Activated CD8-positive, alpha-beta memory T cell treated with anti-CD3 and anti-CD28 coated beads for 4 hours (primary cell): ENCODE measurements at places on chromosomes 16 and 17.

DNA sequence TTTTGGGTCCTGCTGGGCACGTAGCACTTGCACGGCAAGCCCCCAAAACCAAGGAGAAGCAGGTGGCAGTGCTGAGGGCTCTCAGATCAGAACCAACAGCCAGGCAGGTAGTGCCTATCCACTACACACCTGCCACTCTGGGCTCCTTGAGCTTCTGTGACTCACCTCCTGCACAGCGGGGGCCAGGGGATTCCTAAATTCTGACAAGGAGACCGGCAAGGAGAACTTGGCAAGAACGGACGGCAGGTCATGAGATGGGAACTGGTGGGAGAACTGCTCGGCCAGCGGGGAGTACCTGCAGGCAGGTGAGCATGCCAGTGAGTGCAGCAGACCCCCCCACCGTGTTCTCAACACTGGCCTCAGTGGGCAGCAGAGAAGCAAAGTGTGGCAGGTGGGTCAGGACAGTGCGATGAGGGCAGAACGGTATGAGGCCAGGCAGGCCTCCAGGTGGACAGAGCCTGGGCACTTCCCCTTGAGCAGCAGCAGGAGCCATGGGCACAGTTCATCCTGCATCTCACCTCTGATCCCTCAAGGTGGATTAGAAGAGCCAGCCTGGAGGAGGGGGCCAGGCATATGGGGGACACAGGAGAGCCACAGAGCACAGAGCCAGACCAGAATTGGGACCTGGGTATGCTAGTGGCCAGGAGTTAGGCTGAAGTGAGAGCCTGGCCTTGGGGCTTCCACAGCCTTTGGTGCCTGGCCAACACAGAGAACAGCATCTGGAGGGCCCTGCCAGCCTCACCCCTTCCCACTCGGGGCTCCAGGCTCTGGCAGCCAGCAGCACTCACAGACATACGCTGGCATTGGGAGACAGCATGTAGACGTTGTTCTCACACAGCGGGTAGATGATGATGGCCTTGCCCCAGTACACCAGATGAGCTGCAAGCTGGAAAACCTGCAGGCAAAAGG is 14.7 kb downstream of the MPG start:
- no peak for DNase-seq

- DNase-seq, result no peak
Observed at GRCh38 chr17:59361386-59361785, 29.9 kb downstream of the YPEL2 start.

GRCh38 chr17:61579961-61580360 is 11.1 kb downstream of the NACA2 start:
- DNase-seq, result no peak

DNA sequence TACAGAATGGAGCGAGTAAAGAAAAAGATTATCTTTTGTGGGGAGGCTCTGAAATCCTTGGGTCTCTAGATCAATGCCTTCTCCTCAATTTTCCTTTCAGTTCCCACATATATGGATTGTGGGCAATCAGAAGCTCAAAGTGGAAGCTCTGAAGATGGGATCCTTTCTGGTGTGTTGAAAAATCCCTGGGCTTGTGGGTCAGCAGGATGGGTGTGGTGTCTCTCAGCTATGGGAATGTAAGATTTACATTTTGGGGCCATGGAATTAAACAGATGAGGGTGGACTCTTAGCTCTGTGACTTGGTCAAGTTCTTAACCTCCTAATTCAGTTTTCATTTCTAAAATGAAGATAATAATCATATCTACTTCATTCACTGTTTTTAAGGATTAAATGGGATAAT is 231.9 kb upstream of the CA10 start:
- no peak for DNase-seq

- DNase-seq, result no peak
Observed at GRCh38 chr17:44444735-44445105, 55.3 kb upstream of the ITGA2B start.

DNA sequence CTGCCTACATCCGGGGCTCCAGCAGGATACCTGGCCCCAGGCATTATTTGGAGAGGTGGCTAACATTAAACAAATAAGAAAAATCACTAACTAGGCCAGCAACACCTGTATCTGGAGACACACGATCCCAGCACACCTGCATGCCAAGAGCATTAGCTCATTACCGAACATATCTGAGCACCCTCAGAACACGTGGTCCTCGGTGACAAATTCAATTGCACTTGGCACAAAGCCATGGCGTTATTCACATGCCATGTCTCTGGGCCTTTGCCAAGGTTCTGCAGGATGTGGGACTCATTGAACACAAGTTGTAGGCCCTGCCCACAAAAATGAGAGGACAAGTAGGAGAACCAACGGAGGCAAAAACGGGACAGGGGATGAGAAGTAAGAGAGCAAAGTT is 552.3 kb downstream of the TOX3 start:
- no peak for DNase-seq

- no peak for DNase-seq
Observed at GRCh38 chr16:24624102-24624501, 84.7 kb downstream of the RBBP6 start.

- DNase-seq, result no peak
Observed at GRCh38 chr17:45936610-45937009, 42.3 kb downstream of the MAPT start.

- DNase-seq, result no peak
Observed at GRCh38 chr17:62629556-62630364, 2.3 kb downstream of the MRC2 start.

GRCh38 chr16:16100631-16101030 is 122.7 kb downstream of the ABCC6 start:
- DNase-seq, result no peak

DNA sequence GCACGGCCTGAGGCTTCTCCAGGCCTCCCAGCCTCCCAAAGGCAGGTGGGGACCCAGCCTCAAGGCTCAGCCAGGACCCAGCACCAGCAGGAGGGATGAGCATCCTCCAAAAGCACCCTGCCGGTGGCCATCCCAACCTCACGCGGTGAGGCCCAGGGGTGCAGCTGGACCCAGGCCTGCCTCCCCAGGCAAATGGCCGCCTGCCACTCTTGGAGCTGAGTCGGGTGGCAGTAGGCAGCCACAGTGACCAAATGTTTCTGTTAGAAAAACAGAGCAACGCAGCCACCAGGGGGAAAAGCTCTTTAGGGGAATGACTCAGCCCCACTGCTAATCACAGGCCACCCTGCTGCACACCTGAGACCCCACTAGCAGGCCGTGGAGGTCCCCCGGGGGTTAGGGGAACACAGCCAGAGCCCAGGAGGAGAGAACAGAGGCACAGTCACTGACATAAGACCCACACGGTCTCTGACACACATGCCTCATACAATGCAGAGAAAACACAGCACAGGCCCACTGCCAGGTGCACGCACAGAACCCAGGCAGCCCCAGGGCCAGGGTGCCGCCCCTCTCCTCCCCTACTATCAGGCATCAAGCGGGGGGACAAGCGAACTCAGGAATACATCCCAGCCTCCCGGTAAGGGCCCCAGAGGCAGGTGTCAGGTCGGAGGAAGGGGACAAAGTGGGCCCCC is 12.4 kb downstream of the BCAR1 start:
- no peak for DNase-seq

DNA sequence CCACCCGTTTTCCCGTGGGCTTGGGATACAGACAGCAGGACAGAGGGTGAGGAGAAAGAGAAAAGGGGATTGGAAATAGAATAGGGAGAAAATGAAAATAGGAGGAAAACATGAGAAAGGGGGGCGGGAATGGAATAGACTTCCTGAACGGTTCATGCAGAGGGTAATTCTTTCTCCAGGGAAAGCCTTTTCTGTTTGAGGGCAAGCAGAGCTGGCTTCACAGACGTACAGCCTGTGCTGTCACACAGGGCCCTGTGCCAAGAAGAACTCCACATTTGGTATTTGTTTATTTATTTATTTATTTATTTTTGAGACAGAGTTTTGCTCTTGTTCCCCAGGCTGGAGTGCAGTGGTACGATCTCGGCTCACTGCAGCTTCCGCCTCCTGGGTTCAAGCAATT is 12.0 kb downstream of the MILR1 start:
- DNase-seq, result no peak

GRCh38 chr16:55543472-55543871 is 23.0 kb upstream of the CAPNS2 start:
- no peak for DNase-seq

GRCh38 chr17:75308732-75309629 is 19.7 kb upstream of the SLC25A19 start:
- DNase-seq, result no peak

GRCh38 chr16:47230296-47230695 is 86.6 kb upstream of the NETO2 start:
- DNase-seq, result no peak

DNA sequence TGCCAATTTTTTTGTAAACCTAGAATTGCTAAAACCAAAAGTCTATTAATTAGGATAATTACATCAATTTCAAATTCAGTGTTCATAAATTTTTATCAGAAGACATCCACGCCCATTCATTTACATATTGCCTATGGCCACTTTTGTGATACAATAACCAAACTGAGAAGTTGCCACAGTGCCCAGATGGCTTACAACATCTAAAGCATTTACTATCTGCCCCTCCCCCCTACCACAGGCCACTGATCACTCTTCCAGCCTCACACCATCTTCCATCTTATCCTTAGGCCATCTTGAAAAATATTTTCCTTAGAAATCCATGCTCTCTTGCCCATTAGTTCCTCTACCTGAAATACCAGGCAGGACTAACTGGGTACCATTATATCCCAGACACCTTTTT is 6.3 kb upstream of the PRKAR1A start:
- DNase-seq, result no peak

DNA sequence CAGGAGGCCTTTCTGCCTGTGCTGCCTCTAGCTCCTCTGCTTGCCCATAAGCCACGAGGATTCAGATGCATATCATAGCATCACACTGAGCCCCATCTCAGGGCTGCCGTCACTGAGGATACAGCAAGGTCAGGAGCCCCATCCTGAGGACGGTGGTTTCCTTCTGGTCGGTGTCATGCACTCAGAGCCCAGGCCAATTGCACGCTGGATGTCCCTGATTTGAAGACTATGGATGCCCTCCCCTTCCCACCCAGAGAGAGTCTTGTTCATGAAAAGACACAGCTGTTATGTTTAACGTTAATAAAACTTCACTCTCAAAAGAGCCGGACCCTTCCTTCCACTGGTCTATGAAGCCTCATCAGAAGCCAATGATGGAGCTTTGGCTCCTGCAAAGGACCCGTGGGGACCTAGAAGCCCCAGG is 19.9 kb downstream of the COTL1 start:
- DNase-seq, result no peak

DNA sequence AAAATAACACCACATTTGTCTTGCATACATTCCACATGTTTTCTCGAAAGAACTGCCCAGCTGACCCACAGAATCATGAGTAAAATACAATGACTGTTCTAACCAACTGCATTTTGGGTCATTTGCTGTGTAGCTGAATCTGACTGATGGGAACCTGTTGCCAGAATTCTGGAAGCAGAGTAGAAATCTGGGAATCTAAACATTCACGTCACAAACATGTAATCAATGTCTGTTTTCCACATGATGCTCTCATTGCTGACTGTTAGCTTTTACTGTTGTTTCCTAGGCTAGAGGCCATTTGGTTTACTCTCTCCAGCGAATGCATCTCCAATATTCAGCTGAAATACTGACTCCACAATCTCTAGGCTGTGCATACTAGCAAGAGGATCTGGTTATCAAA is 710.1 kb downstream of the KCNJ2 start:
- DNase-seq, result no peak

DNA sequence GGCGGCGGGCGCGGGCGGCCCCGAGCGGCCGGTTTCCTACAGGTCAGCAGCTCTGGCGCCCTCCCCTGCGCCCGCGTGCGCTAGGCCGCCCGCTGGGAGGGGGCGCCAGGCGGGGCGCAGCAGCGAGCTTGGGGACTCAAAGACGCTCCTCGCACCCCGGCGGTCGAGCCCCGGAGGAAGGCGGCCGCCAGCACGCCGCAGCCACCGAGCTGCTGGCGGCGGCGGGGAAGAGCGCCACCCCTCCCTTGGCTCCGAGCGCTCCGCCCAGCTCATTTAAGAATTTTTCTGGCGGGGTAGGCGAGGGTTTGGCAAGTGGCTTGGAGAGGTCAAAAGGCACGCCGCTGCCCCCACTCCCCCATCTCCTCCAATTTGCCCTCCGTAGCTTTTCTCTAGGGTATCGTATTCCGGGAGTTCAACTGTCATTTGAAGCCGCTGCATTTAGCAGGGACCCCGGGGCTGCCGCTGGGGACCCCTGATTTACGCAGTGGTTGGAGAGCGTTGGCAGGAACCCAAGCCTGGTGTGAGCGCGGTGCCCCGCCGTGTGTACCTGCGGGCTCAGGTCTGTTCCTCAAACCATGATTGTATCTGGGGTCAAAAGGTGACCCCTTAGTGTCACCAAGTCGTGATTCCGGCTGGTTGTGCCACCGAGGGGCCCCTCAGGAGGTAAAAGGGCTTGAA is 59.5 kb upstream of the GSE1 start:
- no peak for DNase-seq

- no peak for DNase-seq
Observed at GRCh38 chr17:34692920-34693319, 113.5 kb downstream of the TMEM132E start.

DNA sequence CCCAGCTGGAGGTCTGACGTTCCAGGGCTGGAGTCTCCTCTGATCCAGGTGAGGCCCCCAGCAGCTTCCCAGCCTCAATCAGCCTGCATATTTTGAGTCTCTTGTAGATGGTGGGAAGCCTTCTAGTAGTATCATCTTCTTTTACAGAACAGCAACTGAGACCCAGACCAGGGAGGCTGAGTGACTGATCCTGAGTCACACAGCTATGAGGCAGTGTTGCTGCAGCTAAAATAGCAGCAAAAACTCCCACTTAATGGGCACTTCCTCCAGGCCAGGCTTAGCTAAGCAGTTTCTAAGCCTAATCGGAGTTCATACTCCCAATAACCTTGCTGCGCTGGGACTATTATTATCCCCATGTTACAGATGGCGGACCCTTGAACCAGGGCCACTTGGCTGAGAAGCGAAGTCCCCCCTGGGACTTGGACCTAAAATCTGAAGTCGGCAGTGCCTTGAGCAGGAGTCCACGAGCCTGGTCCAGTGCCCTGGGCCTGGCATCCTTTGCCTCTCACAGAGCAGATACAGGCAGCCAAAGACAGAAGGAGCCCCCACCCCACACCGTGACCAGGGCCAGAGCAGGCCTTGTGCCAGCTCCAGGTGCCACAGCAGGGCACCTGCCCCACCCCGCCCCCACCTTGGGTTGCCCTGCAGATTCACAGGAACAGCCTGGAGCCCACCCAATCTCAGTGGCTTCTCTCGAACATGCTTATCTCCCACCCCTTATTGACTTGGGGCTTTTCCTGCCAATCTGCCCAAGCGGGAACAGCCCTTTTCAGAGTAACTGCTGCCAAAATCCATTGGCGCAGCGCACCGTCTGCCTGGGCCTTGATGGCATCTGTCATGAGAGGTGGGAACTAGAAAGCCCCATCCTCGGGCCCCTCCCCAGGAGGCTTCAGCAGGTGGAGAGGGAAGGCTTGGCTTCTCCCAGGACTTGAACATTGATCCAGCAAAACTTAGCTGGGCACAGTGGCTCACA is 65.1 kb downstream of the SOCS1 start:
- no peak for DNase-seq

GRCh38 chr16:65769776-65770438 is 596.6 kb upstream of the CDH5 start:
- DNase-seq, result no peak

- no peak for DNase-seq
Observed at GRCh38 chr16:29852654-29853053, 10.4 kb downstream of the CDIPT start.
